Nasal cavity respiratory epithelium epithelial cell of viscerocranial mucosa (primary cell): ENCODE measurements at places on chromosomes 12 and 14. TPM values are rescaled to one million over a fixed set of nuclear protein-coding genes. Genes with fewer than 3 reads are reported as not detected.

The CCDC59 gene
- 86.1 and 112 TPM in 2 replicates for total RNA-seq

The RND1 gene
- 0.78 and 4.1 TPM in 2 replicates for total RNA-seq

The PRB2 gene
- not detected in 2 replicates for total RNA-seq

The HPD gene
- total RNA-seq: not detected in 2 replicates

The SOAT2 gene
- total RNA-seq: not detected in 2 replicates

The CLEC4A gene
- under 0.01 TPM in 1 of 2 replicates, not detected in the other for total RNA-seq

The GPRC5D gene
- not detected in 2 replicates for total RNA-seq

The GPR162 gene
- under 0.01 TPM in 1 of 2 replicates, not detected in the other for total RNA-seq

The ASB2 gene
- total RNA-seq: under 0.01 and 0.43 TPM in 2 replicates

The PIANP gene
- not detected in 2 replicates for total RNA-seq
